Activated T-helper 17 cell treated with anti-CD3 and anti-CD28 coated beads, Interleukin-2, amount 50 U/mL, for 72 hours (primary cell): ENCODE measurements at places on chromosomes 13 and 19. TPM values are rescaled to one million over a fixed set of nuclear protein-coding genes. Genes with fewer than 3 reads are reported as not detected.

- no peak for ATAC-seq
These were observed 171.8 kb downstream of the STK24 start for GRCh38 chr13:98405107-98405571.

GRCh38 chr13:95349267-95349666 is 48.0 kb upstream of the ABCC4 start:
- no peak for ATAC-seq

DNA sequence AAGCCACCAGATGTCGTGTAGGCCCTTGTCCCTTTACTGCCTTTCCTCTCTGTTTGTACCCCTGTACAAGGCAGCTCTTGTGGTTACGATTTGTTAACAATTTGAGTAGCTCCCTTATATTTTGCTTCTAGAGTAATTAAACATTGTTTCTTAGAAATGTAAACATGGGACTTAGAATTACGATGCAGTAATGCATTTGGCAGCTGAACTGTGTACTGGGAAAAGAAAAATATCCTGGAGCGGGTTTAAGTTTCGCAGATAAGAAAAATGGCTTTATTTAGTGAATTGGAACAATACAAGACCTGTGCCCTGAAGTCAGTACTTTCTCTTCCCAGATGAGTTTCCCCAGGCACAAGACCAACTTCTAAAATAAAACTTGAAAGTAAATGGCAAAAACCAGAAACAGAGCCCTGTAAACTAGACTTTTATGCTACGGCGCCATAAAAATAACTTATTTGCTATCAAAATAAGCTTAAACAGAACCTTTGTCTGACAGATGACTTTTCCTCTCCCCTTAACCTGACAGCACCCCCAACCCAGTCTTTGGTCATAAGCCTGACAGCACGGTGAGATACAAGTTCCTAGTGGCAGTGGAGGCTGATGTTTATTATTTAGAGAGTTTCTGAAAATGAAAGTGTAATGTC is 63.0 kb downstream of the LRCH1 start:
- no peak for ATAC-seq

GRCh38 chr19:16148443-16149229 is 5.2 kb downstream of the HSH2D start:
- ATAC-seq: no peak

GRCh38 chr13:104584481-104584880 is 1518.3 kb upstream of the SLC10A2 start:
- no peak for ATAC-seq

Gene HSPH1
- 303 TPM for total RNA-seq
